ENCODE measurements at places on chromosomes 16 and 17.
A peak's percentile ranks its signal among the peaks of the same experiment; 100 is the strongest.

DNA sequence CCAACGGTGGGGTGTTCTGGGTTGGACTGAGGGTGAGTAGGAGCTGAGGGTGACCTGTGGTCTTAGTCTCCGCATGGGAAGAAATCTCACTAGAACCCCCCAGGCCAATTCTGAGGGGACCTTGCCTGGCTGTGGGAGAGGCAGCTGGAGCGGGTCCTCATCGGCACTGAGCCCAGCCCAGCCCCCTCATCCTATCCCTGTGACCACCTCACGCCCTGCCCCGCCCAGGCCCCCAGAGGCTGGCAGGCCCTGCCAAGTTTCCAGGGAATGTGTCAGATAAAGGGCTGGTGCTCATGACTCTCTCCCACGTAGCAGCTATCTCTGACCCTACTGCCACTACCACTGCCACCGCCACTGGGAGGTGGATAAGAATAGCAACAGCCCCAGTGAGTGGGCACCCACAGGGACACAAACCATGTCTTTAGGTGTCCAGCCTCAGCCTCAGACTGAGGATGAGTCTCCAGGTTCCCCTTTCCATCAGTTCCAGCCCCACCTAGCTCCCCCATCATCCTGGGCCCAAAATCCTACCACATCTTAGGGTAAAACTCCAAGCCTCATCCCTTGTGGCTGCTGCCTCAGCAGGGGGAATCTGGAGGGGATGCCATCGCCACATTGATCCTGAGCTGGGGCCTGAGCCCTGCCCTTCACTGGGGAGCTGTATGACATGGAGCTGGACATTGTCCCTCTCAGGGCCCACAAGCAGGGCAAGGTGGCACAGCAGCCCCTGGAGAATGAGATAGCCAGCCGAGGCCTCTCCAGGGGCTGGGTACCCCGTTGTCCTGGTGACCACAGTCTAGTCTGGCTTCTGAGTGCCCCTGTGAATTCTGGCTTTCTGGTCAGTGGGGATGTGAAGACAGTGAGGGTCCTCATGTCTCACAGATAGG is 14.9 kb downstream of the CDH16 start:
- no peak overlapping the region for H3K4me3 ChIP-seq
- H3K36me3 ChIP-seq = no peaks in the 10 kb centered on the region
- no peak overlapping the region for H3K27ac ChIP-seq
- H3K27me3 ChIP-seq = no peaks in the 10 kb centered on the region
- no peak for DNase-seq

DNA sequence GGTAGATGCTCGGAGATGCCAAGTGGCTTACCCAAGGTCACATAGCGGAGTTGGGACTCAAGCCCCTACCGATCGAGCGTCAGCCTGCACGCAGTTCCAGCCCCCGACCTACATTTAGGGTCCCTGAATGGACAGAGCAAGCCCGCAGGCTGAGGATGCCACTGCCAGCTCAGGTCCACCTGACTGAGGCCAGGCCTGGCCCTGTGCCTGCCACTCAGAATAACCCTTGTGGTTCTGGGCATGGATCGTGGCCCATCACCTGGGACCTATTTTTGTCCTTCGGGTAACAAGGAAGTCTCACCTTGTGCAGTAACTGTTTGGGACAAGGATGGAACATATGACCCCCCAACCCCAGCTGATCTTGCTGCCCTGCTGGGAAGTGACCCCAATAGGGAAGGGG is 17.1 kb downstream of the CDH16 start:
- no peak overlapping the region for H3K27ac ChIP-seq
- no peak for DNase-seq
- H3K27me3 ChIP-seq = no peaks in the 10 kb centered on the region

- H3K27me3 ChIP-seq = no peaks in the 10 kb centered on the region
- no peaks in the 10 kb centered on the region for H3K36me3 ChIP-seq
- no peaks in the 10 kb centered on the region for H3K4me1 ChIP-seq
These were observed 643.2 kb downstream of the WWOX start for GRCh38 chr16:78742501-78743283.

DNA sequence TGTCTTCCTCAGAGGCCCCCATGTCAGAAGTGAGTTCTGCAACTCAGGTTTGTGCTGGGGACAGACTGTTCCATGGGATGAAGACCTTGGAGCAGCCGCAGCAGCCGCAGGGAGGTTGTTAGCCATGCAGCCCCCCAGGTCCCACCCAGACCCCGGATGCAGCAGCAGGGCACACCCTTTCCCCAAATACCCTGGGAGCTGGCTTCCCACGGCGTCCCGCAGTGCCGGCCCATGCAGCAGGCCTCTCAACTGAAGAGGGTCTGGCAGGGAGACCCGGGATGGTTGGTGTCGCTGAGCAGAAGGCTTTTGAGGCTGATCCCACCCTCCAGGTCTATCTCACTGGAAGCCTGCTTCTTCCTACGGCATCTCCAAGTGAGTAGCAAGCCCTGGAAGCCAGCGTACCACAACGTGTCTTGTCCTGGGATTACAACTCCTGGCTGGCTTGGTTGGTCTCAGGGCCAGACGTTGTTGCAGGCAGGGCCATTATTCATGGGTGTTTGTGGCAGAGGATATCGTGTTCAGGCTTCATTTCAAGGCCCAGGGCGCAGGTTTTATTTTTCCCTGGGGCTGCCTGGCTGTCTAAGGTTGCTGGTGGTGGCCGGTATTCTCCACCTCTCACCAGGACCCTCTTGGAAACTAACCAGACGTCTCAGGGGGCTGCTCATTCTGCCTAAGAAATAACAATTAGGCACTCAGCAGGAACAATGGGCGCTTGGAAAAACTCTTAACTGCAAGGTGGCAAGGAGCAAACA is 223.2 kb downstream of the C16orf95 start:
- no peak for DNase-seq
- H3K4me3 ChIP-seq = no peak overlapping the region
- peaks cover 11% of the 10 kb centered on the region for H3K27me3 ChIP-seq

- H3K4me3 ChIP-seq = no peak overlapping the region
- peaks cover 65% of the 10 kb centered on the region for H3K36me3 ChIP-seq
- peaks cover 25% of the 10 kb centered on the region for H3K4me1 ChIP-seq
- DNase-seq = no peak
- H3K27me3 ChIP-seq = no peaks in the 10 kb centered on the region
These were observed 5.3 kb downstream of the IGFALS start for GRCh38 chr16:1788095-1788707.

DNA sequence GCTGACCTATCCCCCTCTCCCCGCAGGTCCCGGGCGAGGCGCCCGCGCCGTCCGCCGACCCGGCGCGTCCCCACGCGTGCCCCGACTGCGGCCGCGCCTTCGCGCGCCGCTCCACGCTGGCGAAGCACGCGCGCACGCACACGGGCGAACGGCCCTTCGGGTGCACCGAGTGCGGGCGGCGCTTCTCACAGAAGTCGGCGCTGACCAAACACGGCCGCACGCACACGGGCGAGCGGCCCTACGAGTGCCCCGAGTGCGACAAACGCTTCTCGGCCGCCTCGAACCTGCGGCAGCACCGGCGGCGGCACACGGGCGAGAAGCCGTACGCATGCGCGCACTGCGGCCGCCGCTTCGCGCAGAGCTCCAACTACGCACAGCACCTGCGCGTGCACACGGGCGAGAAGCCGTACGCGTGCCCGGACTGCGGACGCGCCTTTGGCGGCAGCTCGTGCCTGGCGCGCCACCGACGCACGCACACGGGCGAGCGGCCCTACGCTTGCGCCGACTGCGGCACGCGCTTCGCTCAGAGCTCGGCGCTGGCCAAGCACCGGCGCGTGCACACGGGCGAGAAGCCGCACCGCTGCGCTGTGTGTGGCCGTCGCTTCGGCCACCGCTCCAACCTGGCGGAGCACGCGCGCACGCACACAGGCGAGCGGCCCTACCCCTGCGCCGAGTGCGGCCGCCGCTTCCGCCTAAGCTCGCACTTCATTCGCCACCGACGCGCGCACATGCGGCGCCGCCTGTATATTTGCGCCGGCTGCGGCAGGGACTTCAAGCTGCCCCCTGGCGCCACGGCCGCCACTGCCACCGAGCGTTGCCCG is 10.3 kb downstream of the ZNF771 start:
- peaks cover 24% of the 10 kb centered on the region for H3K4me1 ChIP-seq
- H3K4me3 ChIP-seq = peak overlapping the region; percentile 30
- H3K36me3 ChIP-seq = peaks cover 48% of the 10 kb centered on the region
- peak; percentile 91 for DNase-seq
- H3K27ac ChIP-seq = peak overlapping the region; percentile 87

DNA sequence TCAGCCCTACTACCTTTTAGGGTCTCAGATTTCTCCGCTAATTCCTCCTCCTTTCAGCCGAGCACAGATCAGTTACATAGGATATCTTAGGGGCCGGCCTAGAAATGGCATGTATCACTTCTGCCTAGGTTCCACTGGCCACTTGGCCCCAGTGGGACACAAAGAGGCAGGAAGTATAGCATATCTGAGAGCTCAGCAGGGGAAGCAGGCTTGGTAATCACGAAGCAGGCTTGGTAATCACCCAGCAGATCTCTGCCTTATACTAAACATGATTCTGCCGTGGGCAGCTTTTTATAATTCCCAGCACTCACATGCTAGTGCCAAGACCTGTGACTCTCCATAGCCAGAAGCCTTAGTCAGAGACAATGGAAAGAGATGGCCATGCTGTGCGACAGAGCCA is 59.6 kb upstream of the CACNG5 start:
- H3K27me3 ChIP-seq = no peaks in the 10 kb centered on the region
- no peak overlapping the region for H3K4me3 ChIP-seq
- no peak for DNase-seq
- peaks cover 36% of the 10 kb centered on the region for H3K36me3 ChIP-seq

GRCh38 chr17:17055286-17056155 is 13.3 kb downstream of the MPRIP start:
- H3K4me1 ChIP-seq = peaks cover 3% of the 10 kb centered on the region
- no peak for DNase-seq
- no peaks in the 10 kb centered on the region for H3K27me3 ChIP-seq
- peaks cover 18% of the 10 kb centered on the region for H3K36me3 ChIP-seq

DNA sequence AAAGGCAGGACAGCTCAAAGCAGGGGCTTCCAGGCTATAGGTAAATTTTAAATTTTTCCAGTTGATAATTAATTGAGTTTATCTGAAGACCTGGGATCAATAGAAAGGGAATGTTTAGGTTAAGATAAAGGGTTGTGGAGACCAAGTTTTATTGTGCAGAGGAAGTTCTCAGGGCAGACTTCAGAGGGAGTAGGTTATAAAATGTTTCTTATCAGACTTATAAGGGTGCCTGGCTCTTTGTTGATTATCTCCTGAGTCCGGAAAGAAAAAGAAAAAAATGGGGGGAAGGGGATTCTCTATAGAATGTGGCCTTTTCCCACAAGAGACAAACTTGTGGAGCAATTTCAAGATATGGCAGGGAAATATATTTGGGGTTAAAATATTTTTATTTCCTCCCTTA is 15.9 kb downstream of the SLC46A1 start:
- DNase-seq = no peak
- H3K4me3 ChIP-seq = no peak overlapping the region
- no peaks in the 10 kb centered on the region for H3K27me3 ChIP-seq
- no peak overlapping the region for H3K27ac ChIP-seq
- H3K4me1 ChIP-seq = peaks cover 5% of the 10 kb centered on the region

GRCh38 chr16:65618333-65618732 is 496.5 kb upstream of the CDH11 start:
- DNase-seq = no peak
- no peaks in the 10 kb centered on the region for H3K36me3 ChIP-seq

DNA sequence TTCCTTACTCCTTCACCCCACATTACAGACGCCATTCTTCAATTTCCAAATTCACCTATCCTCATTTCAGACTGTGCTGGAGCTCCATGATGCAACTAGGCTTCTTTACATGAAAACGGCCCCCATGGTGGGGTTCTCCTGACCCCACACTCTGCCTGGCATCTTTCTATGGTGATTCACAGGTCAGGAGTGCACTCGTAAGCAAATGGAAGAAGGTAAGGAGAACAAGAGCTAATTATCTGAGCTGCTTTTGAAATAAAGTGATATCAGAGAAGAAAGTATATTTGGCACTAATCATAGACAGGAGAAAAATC is 27.5 kb upstream of the SUPT4H1 start:
- H3K36me3 ChIP-seq = no peaks in the 10 kb centered on the region
- no peaks in the 10 kb centered on the region for H3K27me3 ChIP-seq
- H3K27ac ChIP-seq = peak overlapping the region; percentile 73

DNA sequence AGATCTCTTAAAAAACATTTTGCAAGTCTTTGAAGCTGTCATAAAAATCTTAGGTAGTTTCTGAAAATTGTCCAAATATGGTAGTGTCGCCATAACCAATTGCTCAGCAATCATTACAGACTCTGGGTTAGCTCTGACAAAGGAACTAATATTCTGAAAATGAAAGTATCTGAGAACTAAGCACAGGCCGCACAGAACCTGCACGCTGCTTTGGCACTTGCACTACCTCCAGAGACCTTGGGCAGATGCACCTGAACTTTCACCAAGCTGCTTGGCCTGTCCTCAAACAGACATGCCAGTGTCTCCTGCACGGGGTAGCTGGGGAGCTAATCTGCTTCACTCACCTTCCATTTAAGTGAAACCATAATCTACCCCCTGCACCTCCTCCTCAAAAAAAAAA is 317.0 kb downstream of the MAF start:
- no peak overlapping the region for H3K4me3 ChIP-seq
- DNase-seq = peak; percentile 40
- H3K4me1 ChIP-seq = peaks cover 76% of the 10 kb centered on the region
- peak overlapping the region; percentile 75 for H3K27ac ChIP-seq
- H3K36me3 ChIP-seq = no peaks in the 10 kb centered on the region

DNA sequence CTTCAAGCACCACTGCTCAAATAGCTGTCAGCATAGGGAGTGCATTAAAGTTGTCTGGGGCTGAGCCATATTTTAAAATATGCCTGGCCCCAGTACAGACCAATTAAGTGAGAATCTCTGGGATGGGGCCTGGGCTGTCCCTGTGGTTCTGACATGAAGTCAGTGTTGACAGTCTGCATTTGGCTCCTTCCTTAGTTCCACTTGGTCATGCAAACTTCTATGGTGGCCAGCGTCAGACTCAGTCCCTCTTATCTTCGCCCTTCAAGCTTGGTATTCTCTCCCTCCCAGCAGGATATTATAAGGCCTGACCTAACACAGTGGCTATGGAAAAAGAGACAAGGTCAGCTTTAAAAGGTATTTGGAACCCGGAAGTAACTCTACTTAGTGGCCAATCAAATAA is 177.2 kb downstream of the PMP22 start:
- no peak overlapping the region for H3K4me3 ChIP-seq
- H3K4me1 ChIP-seq = no peaks in the 10 kb centered on the region
- no peak overlapping the region for H3K27ac ChIP-seq
- DNase-seq = no peak
- H3K36me3 ChIP-seq = no peaks in the 10 kb centered on the region
- peaks cover 3% of the 10 kb centered on the region for H3K27me3 ChIP-seq

DNA sequence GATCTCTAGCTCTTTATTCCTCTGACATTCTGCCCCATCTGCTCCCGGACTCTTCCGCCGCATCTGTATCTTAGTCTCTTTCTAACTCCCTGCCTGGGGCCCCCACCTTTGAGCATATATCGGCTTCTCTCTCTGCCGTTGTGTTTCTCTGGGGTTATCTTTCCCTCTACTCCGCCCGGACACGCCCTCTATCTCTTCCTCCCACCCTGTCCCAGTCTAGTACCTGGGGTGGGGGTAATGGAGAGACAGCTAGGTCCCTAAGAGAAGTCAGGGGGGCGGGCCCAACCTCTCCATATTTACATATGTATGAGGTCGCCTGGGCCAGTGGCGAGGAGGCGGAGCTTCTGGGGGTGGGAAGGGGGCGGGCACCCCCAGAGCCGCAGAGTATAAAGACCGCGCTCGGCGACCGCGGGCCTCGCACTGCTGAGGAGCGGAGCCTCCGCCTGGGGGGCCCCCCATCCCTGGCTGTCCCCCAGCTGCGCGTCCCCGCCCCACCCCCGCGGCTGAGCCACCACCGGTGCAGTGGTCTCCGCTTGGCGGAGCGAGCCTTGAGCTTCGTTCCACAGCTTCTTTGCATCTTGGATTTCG is at the start of gene ATP1B2:
Gene ATP1B2, plus strand, starts transcription at position 418 of the 588 bp plus-strand sequence. CDS start 593 bp downstream, outside the sequence.
- H3K36me3 ChIP-seq = no peaks in the 10 kb centered on the region
- peaks cover 10% of the 10 kb centered on the region for H3K4me1 ChIP-seq
- peaks cover 17% of the 10 kb centered on the region for H3K27me3 ChIP-seq
- H3K4me3 ChIP-seq = no peak within 1 kb of the TSS
- DNase-seq = peak; percentile 76

All from DND-41 (cell line).